ENCODE measurements at places on chromosomes 5 and 9. TPM values are rescaled to one million over a fixed set of nuclear protein-coding genes. Genes with fewer than 3 reads are reported as not detected.

The PCDHAC1 gene
- not detected for total RNA-seq

The EPB41L4A gene
- total RNA-seq, result 3.7 TPM

The PRR16 gene
- 1.1 TPM for total RNA-seq

The PRRX2 gene
- not detected for total RNA-seq

The LHX3 gene
- total RNA-seq, result not detected

The LCN15 gene
- total RNA-seq, result not detected

The GHR gene
- total RNA-seq, result 1.2 TPM

The TBCA gene
- 86.7 TPM for total RNA-seq

The ENC1 gene
- 28.6 TPM for total RNA-seq

The CDC20B gene
- not detected for total RNA-seq

The ZNF484 gene
- 15.3 TPM for total RNA-seq

The PTGES gene
- total RNA-seq, result 0.73 TPM

The ATP10B gene
- total RNA-seq, result 24.0 TPM

The PCDHB4 gene
- not detected for total RNA-seq

The ASS1 gene
- total RNA-seq, result 4.0 TPM

The OLFML2A gene
- total RNA-seq, result 1.00 TPM

The TOR4A gene
- 11.3 TPM for total RNA-seq

The ZDHHC12 gene
- total RNA-seq, result 52.9 TPM

The GDF9 gene
- total RNA-seq, result under 0.01 TPM

The SPINK6 gene
- total RNA-seq, result not detected

All from melanocyte of skin (primary cell).